ENCODE measurements at places on chromosomes 16 and 17.

DNA sequence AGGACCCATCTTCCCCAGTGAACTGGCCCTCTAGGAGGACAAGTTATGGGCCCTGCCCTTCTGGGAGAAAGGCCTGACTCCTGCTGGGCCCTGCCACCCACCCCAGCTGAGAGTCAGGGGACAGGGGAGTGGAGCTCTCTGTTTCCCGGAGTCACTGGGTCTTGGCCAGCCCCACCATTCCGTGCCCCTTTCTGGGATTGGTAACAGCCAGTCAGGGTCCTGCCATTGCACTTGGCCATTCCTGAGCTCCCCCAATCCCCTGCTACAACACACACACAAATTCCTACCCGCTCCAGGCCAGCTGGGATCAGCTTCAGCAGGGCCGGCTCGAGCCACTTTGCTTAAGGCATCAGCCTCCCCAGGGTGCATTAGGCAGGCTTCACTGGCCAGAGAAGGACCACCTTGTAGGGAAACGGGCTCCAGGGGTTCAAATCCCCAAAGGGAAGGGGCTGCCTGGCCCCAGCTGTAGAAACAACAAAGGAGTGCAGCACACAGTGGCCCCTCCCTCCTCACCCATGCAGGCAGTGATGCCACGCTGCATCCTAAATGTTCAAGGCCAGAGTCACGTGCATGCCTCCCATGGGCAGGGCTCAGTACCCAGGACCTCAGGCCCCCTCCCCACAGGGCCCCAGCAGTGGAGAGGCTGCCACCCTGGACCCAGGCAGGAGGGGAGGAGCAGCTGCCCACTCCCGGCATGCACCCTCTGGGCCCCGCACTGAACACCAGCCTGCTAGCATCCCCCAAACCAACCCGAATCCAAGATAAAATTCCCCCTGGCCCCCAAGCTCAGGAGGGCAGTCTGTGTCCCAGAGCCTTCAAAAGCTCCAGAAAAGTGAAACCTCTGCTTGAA is 37.7 kb downstream of the C16orf78 start:
- DNase-seq: no peak

DNA sequence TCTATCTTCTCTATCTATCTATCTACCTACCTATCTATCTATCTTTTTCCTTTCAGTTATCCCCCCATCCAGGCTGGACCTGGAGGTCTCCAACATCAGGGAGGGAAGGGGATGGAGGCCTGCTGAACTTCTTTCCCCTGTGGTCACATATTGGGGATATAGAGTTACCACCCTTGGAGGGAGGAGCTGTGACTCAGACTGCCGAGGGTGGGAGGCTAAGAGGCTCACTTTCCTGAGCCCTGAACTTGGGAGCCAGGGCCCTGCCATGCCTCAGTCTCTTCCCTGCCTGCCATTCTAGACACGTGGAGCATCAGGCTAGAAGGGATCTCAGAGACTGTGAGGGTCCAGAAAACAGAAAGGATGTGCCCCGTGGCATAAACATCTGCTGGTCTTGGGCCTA is 8.4 kb downstream of the LRRC3C start:
- DNase-seq: no peak

DNA sequence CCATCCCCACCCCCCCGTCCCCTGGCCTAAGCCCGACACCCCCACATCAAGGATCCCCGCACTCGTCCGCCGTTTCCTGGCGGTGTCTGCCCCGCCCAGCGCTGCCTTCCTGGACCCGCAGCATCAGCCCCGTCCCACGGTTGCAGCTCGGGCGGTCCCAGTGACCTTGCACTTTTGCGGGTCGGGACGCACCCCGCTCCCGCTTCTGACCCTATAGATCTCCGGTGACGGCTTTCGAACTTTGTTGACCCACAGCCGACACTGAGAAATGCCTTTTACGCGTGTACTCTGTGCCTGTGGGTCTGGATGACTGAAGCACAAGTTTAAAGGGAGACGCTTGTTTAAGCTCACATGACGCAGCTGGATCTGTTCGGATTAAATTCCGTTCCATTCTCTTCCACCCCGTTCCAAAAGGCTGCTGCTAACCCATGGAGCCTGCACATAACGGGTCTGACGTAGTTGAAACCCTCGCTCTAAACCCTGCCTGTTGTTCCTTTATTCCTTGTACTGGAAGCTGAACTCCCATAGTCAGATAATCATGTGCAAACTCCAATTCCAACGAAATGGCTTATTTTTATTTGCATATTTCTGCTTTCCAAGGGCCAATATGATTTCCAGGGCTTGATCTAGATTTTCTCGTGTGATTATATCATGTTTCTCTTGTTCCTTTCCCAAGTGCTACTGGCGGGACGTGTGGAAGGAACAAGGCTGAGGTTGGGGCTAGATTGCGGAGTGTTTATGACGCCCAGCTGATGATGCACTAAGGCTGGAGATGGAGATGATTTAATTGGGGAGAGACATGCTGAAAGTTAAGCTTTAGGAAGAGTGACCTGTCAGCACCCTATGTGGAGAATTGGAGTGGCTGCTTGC is 834 bp downstream of the FLYWCH1 start:
- DNase-seq: no peak

GRCh38 chr17:77132411-77133086 is 8.2 kb upstream of the SEC14L1 start:
- no peak for DNase-seq

- DNase-seq: no peak
Observed at GRCh38 chr16:49455181-49455990, 81.8 kb downstream of the C16orf78 start.

- no peak for DNase-seq
Observed at GRCh38 chr17:3667366-3668278, 756 bp downstream of the TAX1BP3 start.

DNA sequence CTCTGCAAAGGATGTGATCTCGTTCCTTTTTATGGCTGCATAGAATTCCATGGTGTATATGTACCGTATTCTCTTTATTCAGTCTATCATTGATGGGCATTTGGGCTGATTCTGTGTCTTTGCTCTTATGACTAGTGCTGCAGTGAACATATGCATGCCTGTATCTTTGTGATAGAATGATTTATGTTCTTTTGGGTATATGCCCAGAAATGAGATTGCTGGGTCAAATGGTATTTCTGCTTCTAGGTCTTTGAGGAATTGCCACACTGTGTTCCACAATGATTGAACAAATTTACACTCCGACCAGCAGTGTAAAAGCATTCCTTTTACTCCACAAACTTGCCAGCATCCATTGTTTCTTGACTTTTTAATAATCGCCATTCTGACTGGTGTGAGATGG is 60.2 kb upstream of the ADORA2B start:
- no peak for DNase-seq

GRCh38 chr17:34182036-34182803 is 72.9 kb upstream of the CCL2 start:
- no peak for DNase-seq

GRCh38 chr17:1241929-1242328 is 28.3 kb upstream of the BHLHA9 start:
- no peak for DNase-seq

GRCh38 chr16:85675251-85675874 is 13.4 kb downstream of the GINS2 start:
- no peak for DNase-seq

DNA sequence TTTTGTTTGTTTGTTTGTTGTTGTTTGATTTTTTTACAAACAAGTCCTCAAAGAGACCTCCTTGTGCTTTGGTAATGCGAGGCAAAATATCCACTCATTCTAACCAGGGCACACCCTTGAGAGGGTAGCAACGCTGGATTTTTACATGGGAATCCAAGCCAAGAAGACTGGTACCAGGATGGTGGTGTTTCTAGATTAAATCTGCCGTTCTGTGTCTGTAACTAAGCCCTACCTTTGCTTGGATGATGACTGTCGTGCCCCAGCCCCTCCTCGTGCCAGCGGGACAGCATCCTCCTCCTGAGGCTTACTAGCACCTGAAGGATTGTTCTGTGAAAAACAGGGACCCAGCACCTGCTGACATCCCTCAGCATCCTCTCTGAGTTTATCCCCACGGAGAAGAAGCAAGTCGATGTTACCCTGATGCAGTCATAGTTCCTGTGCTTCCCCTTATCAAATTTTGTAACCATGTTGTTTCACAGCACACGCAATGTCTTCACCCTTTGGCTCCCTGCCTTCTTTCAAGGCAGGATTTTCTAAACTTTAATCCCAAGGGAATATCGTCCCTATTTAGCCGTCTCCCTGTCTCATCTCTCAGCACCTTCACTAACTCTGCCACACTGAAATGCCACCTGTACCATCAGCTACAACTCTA is 5.1 kb upstream of the HSBP1 start:
- DNase-seq: no peak

- DNase-seq: no peak
Observed at GRCh38 chr17:18949566-18949965, 2.4 kb upstream of the SLC5A10 start.

DNA sequence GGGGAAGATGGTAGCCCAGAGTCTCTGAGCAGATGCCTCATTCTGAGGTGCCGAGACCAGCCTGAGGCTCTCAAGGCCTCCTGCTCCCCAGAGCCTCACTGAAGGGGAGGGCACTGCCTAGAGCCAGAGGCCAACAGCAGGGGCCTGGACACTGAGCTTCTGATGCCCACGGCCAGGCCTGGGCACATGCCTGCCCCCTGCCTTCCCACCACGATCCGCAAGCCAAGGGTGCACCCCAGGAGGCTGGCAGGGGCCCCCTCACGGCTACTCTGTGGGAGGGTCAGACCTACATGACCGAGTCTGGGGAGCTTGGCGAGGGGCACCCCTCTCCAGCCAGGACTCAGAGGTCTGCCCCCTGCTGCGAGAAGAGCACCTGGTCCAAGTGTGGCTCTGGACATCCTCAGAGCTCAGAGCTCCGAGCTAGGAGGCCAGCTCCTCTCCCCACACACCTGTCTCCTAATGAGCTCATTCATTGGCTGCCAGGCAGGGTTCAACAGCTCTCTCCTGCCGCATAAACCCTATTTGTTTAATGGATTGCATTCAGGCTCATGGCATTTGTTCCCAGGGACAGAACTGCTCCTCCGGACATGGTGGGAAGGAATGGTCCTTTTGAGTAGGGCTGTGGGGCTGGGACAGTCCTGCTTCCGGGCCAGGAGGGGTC is 13.9 kb downstream of the OTOP3 start:
- no peak for DNase-seq

- no peak for DNase-seq
Observed at GRCh38 chr17:40498281-40499084, 2.9 kb downstream of the TNS4 start.

DNA sequence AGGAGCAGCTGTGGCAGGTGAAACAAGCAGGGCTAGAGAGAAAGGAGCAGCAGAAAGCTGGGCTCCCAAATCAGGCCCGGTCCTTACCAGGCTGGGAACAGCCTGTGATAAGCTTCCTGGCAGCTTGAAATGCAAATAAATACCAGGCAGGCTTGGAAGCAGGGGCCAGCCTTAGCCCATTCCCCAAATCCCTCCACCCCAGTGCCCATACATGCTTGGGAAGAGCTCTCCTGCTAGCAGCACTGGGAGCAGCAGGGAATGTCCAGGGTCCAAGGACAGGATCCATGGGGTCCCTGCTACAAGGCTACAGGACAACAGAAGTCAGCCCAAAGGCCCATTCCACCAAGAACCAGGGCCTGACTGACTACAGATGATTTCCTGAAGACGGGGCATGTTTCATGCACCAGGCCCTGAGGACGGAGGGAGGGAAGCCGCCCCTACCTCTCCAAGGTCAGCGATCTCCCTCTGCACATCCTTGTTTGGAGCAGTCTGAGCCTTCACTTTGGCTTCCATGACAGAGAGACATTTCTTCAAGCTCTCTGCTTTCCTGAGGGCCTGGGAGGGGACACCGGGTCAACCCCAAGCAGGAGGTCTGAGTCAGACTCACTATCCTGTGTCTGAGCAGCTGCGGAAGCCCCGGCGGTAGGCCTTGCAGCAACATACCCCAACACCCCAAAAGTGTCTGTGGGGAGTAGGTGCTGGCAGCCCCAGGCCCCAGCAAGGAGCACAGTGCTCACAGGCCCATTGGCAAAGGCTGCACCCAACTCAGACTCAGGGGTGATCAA is 2.6 kb upstream of the EXOSC6 start:
- DNase-seq: no peak

GRCh38 chr17:29561554-29562517 is 5.0 kb downstream of the ABHD15 start:
- DNase-seq: no peak

GRCh38 chr17:15947976-15948752 is 3.2 kb downstream of the ADORA2B start:
- DNase-seq: no peak

GRCh38 chr16:4369007-4369733 is 2.5 kb upstream of the VASN start:
- DNase-seq: no peak

DNA sequence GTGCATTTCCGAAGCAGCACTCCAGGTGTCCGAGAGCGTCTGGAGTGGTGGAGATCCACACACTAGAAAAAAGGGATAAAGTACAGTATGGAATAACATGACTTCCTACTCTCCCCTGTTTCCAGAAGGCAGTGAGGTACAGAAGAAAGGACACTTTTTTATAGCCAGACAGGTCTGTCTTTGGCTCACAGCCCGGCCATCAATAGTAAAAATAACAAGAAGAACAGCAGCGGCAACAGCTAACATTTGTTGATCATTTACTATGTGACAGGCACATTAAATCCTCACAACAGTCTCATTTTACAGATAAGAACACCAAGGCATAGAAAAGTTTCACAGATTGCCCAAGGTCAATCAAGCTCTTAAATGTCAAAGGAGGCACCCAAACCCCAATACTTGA is 16.2 kb downstream of the DYNLRB2 start:
- no peak for DNase-seq

- no peak for DNase-seq
Observed at GRCh38 chr16:68493412-68494070, 45.2 kb upstream of the SMPD3 start.

- DNase-seq: no peak
Observed at GRCh38 chr16:18800775-18801144, 589 bp downstream of the ARL6IP1 start.

GRCh38 chr17:34024806-34025551 is 230.1 kb upstream of the CCL2 start:
- DNase-seq: no peak

DNA sequence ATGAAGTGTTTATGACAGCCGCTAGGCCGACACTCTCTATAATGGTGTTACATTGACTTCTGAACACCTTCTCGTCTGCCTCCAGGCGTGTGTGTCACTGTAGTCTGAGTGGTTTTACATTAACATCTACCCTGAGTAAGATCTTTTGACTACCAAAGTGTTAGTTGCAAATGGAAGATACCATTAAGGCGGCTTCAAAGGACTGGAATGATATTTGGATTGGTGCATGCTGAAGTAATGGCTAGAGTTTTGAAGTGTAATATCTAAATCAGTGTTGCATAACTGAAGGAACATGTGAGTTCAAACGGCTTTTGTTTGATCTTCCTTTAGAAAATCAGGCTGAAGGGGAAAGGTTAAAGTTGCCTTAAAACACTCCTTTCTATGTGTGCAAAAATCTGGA is 52.2 kb downstream of the BCAS3 start:
- DNase-seq: no peak

DNA sequence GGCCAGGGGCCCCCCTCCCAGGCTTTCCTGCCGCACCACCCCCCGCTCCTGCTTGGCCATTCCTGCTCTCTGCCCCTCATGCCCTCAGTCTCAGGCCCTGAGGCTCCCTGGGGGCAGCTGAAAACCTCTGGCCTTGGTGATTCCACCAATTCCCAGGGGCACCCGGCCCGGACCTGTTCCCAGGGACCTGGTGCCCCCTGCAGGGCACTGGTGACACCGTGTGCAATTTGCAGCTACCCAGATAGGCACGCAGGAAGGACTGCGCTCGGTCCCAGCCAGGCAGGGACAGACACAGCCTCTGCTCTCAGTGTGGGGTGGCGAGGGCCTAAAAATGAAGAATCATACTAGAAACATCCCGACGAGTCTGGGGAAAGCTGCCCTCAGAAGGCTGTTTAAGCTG is 13.4 kb downstream of the WFDC1 start:
- DNase-seq: no peak

All from stimulated activated CD8-positive, alpha-beta memory T cell treated with anti-CD3 and anti-CD28 coated beads, Interleukin-4, amount 100 ng/mL, for 1 hour (primary cell).